ENCODE measurements at places on chromosomes 6 and 20. TPM values are rescaled to one million over a fixed set of nuclear protein-coding genes. Genes with fewer than 3 reads are reported as not detected.

The FAM83C gene
- not detected for total RNA-seq

The GSTA3 gene
- total RNA-seq, result not detected

The CCDC28A gene
- total RNA-seq, result 9.5 TPM

The SEL1L2 gene
- not detected for total RNA-seq

The NQO2 gene
- 38.0 TPM for total RNA-seq

The RAB32 gene
- total RNA-seq, result 297 TPM

The CLIC5 gene
- not detected for total RNA-seq

The TRIM40 gene
- not detected for total RNA-seq

The VGLL2 gene
- total RNA-seq, result not detected

The FAM162B gene
- total RNA-seq, result not detected

The TTI1 gene
- total RNA-seq, result 21.1 TPM

The OR5V1 gene
- total RNA-seq, result not detected

The MAPK13 gene
- total RNA-seq, result 2.3 TPM

The ANGPT4 gene
- not detected for total RNA-seq

The EDN1 gene
- not detected for total RNA-seq

The LY6G6D gene
- total RNA-seq, result not detected

The RHAG gene
- not detected for total RNA-seq

The C2 gene
- 3.7 TPM for total RNA-seq

The ECT2L gene
- total RNA-seq, result not detected

The SFTA2 gene
- not detected for total RNA-seq

The ADGRB3 gene
- 0.33 TPM for total RNA-seq

The DOK5 gene
- 17.1 TPM for total RNA-seq

The CHRNA4 gene
- not detected for total RNA-seq

The MACROD2 gene
- 2.9 TPM for total RNA-seq

The TGM3 gene
- total RNA-seq, result not detected

The LPA gene
- total RNA-seq, result not detected

The COL12A1 gene
- total RNA-seq, result 19.3 TPM
